ENCODE measurements at places on chromosomes 3 and 15.
A peak's percentile ranks its signal among the peaks of the same experiment; 100 is the strongest.

- DNase-seq, result no peak
Measured at GRCh38 chr15:64622410-64623260, 152.8 kb downstream of the RBPMS2 start.

- no peak for DNase-seq
Measured at GRCh38 chr3:15638193-15638890, 36.8 kb downstream of the BTD start.

GRCh38 chr3:4332991-4333390 is 29.8 kb downstream of the SETMAR start:
- DNase-seq, result no peak

- no peak for DNase-seq
Measured at GRCh38 chr3:27535809-27536392, 51.7 kb upstream of the SLC4A7 start.

DNA sequence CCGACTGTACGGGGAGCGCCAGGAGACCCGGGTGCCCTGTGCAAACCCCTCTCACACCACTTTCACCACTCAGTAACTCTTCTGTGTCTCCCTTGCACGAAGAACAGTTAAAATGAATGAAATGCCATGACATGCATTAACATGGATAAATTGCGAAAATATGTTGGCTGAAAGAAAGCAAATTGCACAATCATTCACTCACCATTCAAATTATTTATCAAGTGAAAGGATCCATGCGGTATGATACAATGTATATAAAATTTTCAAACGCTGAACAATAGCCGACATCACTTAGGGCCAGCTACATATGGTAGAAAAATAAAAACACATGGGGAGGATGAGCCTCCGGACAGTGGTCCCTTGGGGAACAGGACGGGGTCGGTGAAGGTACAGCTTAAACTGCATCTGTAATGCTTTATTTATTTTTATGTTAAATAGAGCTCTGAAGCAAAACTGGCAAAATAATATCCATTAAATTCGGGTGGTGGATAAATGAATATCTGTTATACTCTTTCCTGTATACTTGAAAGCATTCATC is 45.9 kb downstream of the SLC12A8 start:
- no peak for DNase-seq

DNA sequence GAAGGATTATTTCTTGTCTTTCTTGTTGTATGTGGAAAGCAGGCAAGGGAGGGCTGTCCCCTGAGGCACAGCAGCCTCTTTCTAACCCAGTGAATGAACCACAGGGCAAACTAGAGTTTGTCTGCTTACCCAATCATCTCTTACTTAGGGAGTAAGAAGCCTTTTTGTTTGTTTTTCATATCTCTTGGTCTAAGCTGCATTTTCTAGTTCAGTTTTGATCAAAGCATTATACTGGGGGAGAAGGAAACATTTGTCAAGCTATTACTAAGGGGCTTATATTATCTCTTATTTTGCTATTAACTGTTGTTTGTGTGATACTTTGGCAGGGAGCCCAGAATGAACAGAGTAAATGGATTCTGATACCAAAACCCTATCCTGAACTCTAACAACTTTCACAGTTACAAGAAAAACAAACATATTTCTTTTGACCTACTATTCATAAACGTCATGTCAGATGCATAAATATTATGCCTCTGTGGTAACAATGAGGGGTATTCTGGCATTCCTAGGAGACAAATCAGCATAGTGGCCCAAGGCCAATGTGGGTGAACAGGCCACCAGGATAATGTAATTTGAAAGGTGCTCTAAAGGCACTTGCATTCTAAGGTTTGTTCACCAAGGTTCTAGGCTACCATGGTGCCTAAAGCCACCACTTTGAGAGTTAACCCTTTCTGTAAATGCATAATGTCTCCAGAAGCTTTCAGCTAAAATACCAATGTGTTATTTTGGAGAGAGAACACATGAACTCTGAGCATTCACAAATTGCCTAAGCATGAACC is 271.6 kb upstream of the ZPLD1 start:
- DNase-seq, result no peak

DNA sequence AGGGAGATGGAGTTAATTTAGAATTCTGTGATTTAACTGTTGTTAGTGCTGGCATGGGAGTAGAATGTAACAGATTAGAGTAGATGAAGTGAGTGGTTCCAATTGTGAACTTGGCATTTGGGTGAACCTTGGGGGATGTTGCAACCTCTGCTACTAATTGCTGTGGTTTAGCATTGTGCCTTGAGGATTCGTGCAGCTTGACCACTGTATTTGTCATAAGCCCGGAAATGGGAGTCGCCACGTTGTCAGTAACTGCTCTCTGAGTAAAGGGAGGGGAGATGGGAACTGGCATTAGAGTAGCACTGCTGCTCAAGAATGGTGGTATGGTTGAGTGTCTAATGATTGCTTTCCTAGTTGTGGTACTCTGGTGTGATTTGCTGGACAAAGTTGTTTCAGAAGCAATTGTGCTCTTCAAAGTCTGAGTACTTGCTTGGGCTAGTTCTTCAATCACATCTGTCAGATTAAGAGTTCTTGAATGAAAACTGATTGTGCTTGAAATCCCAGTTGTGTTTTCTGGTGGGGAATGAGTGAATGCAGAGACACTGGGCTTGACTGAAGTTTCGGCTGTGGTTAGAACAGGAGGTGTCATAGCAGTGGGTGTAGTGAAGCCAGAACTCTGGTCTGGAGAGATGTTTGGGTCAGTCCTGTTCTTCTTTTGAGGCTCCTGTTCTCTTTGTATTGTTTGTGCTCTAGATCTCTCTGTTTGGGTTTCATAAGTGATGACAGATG is 15.4 kb downstream of the IGSF10 start:
- no peak for DNase-seq

DNA sequence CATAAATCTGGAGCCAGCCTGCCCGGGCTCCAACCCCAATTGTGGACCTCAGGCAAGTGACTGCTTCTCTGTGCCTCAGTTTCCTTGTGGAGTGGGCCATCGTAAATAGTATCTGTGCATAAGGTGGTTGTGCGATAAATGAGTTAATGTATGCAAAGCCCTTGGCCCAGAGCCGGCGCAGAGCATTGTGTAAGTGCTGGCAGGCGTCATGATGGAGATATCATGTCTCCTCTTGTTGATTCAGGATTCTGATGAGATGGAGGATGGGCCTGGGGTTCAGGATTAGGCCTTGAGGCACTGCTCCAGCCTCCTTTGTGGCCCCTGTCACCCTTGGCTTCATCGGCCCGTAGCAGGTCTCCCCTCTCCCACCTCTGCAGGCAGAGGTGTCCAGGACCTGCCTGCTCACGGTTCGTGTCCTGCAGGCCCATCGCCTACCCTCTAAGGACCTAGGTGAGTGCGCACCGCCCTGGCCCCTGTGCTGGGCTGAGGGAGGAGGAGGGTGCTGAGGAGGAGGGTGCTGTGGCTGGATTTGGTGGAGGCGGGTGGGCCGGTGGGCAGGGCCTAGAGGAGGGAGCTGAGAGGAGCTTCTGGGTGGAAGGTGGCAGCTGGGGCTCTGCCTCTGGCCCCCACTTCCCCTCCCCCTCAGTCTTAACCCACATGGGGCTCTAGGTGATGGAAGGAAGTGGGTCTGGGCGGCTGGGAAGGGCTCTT is 1.3 kb downstream of the PLA2G4B start:
- DNase-seq, result no peak

- DNase-seq, result no peak
Measured at GRCh38 chr3:154971771-154972326, 108.3 kb upstream of the MME start.

DNA sequence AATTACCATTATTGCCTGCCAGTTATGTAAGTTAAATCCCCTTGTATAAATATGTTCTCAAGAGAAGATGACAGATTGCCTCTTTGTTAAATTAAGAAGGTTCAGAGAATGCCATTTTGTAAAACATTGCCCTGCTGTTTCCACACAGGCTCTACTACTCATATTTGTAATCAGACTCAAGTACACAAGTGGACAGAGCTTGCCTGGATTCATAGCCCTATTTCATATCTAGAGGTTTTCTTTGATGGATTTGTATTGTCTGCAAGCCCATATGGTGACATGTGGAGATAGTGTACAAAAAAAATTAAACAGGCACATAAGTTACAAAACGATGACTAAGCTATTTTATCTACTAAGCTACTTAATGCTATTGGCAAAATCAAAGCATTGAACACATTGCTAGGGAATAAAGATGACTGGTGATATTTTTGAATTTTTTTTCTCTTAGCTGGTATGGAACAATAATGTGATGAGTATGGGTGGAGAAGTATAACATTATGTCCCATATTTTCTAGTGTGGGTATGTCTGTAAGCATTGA is 1286.6 kb upstream of the ALCAM start:
- DNase-seq, result no peak

DNA sequence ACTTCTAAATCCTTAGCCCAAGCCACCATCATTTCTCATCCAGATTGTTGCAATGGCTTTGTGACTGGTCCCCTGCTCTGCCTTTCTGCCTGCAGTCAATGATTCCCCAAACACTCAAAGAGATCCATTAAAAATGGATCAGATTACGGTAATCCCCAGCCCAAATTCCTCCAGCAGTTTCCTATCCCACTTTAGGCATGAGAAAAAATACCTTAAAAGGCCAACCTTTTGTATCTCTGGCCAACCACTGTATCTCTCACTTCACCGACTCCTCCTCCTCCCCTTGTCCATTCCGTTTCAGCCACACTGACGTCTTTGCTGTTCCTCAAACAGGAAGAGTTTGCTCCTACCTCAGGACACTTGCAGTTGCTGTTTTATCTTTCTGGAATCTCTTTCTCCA is 20.9 kb upstream of the IL1RAP start:
- no peak for DNase-seq

- no peak for DNase-seq
Measured at GRCh38 chr3:110806924-110807323, 264.7 kb upstream of the NECTIN3 start.

- no peak for DNase-seq
Measured at GRCh38 chr3:21790466-21790865, 39.5 kb upstream of the ZNF385D start.

DNA sequence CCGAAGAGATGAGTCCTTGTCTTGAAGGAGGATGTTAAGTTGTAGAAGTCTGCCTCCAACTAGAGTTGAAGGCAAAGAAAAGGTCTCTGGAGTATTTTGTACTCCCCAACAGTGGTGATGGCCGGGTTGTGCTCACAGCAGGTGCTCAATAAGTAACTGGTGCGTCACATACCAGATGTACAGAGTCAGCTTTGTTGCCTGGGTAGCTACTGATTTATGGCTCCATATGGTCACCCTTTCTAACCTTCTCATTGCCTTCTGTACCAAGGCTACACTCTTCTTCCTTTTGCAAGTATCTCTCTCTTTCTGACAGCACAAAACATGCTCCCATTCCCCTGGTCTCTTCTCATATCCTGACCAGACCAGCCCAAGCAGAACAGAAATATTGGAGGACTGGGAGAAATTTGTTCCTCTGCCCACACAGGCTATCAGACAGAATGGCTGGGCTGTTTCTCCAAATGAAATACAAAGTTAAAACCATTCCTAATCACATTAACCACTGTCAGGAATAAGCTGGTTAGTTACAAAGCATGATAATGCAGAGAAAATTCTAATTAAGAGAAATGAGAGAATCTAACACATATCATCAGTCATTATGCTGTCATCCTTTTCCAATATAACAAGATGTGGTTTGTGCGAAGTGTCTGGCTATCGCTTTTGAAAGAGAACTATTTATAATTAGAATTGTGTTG is 150.1 kb upstream of the LRRN1 start:
- no peak for DNase-seq

DNA sequence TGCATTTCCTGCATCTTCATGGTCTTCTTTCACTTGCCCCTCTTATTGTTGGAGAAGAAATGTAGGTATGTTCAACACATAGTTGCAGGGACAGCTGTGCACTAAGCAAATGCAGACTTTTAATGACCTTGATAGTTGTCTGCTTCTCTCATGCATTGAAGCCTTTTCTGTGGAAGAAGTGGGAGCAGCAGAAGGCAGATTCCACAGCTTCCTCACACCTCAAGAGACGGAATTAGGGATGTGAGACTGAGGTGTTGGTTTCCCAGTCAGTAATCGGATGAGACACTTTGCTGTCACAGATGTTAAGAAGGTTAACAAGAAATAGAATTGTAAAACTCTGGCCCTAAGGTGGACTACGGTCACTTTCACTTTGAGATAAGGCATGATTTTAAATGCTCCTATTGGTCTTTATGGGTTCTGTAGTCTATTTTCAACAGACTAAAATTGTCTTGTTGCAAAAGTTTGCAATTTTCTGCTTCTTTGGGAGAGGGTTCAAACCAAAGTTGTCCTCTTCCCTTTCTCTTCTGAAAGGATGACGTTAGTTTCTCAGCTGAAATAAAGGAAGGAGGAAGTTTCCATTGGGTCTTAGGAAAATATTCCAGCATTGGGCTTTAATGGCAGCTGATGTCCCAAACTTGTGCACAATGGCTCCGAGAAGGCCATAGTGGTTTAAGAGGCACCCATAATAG is 117.4 kb downstream of the LPP start:
- DNase-seq, result no peak

DNA sequence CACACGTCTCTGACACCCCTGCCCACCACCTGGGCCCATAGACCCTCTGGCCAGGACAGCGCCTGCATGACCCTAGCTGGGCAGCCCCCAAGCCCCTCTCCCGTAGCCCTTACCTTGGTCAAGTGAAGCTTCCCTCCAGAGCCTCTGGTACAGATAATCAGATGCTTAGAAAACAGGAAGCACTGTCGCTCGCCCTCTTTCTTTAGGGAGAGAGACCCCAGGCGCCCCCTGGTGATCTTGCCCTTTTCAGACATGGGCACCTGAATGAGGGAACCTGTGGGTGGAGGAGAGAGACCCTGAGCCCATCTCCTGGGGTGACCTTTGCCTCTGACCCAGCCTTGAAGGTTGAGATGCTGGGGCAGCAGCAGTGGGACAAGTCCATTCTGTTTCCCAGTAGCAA is 65.4 kb downstream of the RASGRF1 start:
- DNase-seq, result no peak

DNA sequence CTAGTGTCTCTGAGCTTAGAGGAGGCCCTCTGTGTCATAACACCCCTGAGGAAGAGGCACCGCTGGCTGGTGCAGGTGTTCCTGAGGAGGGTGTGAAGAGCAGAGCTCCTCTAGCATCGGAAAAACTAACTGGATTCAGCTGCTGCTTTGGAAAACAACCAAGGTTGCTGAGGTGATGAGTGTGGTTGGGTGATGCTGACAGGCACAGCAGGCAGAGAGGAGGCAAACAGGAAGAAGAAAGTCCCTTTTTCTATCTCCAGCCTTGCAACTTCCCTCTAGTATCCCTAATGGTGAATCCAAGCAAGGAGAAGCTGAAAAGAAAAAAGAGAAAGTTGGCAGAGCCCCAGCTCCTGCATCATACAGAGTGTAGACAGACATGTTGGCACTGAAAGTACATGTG is 3.8 kb upstream of the OR4F15 start:
- no peak for DNase-seq

- no peak for DNase-seq
Measured at GRCh38 chr3:122577409-122578031, at the start of gene PARP15. TSS of gene PARP15 (plus strand) at chr3:122577650. CDS start at chr3:122577668, 18 bp downstream.

GRCh38 chr3:17412950-17413530 is 329.4 kb downstream of the TBC1D5 start:
- DNase-seq, result peak; percentile 49

- no peak for DNase-seq
Measured at GRCh38 chr3:8578282-8578681, 66.3 kb downstream of the SSUH2 start.

GRCh38 chr3:152516216-152516615 is 247.5 kb downstream of the MBNL1 start:
- no peak for DNase-seq

GRCh38 chr3:155302891-155303290 is 9.4 kb upstream of the STRIT1 start:
- DNase-seq, result no peak

- no peak for DNase-seq
Measured at GRCh38 chr3:9248522-9249271, 749 bp downstream of the SRGAP3 start.

GRCh38 chr15:37041042-37041441 is 59.3 kb downstream of the MEIS2 start:
- DNase-seq, result no peak

GRCh38 chr15:44554934-44555723 is 18.2 kb downstream of the EIF3J start:
- no peak for DNase-seq

Data from NCI-H2081 treated with DMSO at 0.1 percent for 48 hours (cell line).